ENCODE measurements at places on chromosomes 1 and 21. TPM values are rescaled to one million over a fixed set of nuclear protein-coding genes. Genes with fewer than 3 reads are reported as not detected.

Gene RXRG
- polyA plus RNA-seq: 1.4 TPM

Gene UBL4B
- polyA plus RNA-seq: not detected

Gene FCAMR
- polyA plus RNA-seq: 10.5 TPM

Gene LPAR3
- 1.2 TPM for polyA plus RNA-seq

Gene HIVEP3
- 3.7 TPM for polyA plus RNA-seq

Gene PRAMEF13
- not detected for polyA plus RNA-seq

Gene GJA9
- polyA plus RNA-seq: 0.58 TPM

Gene IGSF3
- polyA plus RNA-seq: 33.3 TPM
